Activated T-cell treated with anti-CD3 and anti-CD28 coated beads, Interleukin-2, amount 50 U/mL, for 72 hours (primary cell): ENCODE measurements at places on chromosomes 2 and 18.
A peak's percentile ranks its signal among the peaks of the same experiment; 100 is the strongest.

- no peak for DNase-seq
These were observed 779.5 kb upstream of the LRRTM1 start for GRCh38 chr2:81084101-81084500.

DNA sequence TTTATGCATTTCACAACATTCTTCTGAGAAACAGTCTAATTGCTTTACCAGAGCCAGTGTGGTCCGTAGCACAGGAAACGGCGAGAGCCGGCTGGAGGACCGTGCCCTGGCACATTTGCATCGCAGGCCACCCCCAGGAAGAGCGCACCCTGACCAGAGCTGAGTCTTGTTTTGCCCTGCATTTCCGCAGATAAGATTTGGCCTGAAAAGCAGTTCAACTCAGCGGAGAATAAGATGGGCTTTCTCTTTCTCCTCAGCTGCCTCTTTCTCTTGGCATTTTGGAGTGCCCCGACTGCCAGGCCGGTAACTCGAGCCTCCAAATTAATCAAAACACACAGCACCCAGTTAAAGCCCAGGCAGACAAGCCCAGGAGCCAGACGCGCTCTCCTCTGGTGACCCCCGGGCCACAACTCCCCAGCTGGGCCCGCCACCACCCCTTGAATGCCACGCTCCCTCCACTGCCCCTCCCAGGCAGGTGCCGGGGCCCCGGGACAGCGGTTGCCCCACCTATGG lies 464 bp downstream of the COL4A4 start:
- no peak for DNase-seq

- DNase-seq, result peak; percentile 82
These were observed 7.7 kb downstream of the LPIN1 start for GRCh38 chr2:11753886-11754699.

DNA sequence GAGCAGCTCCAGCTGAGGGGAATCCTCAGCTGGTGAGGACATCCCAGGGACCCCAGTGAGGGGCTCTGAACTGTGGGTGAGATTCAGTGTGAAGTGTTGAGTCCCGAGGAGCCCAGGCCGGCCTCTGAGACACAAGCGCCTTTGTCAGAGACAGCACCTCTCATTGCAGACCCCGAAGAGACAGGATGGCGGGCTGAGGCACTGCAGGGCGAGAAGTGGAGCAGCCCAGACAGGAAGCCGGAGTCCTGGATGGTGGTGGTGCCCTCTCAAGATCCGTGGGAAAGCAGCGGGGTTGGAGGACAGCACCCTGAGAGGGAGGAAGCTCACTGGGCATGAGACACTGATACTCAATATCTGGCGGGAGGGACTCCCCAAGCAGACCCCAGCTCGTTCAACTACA lies 49.1 kb upstream of the ID2 start:
- no peak for DNase-seq

GRCh38 chr18:47215554-47216138 lies 35.8 kb downstream of the SKOR2 start:
- DNase-seq, result peak; percentile 15

DNA sequence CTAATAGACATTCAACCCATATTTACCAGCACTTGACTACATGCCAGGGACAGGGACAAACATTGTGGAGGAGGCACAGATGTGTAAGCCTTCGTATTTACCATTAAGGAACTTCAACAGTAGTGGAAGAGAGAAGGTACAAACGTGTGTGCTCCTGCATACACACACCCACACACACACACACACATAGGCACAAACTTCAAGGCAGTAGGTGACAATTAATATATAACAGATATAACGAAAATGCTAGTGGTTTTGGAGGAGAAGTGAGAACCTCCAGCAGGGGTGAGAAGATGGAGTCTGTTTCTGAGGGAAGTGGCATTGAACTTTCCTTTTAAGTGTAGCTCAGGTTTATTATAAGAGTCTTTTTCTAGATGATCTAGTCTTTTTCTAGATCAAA lies 231.1 kb downstream of the SETBP1 start:
- DNase-seq, result no peak

DNA sequence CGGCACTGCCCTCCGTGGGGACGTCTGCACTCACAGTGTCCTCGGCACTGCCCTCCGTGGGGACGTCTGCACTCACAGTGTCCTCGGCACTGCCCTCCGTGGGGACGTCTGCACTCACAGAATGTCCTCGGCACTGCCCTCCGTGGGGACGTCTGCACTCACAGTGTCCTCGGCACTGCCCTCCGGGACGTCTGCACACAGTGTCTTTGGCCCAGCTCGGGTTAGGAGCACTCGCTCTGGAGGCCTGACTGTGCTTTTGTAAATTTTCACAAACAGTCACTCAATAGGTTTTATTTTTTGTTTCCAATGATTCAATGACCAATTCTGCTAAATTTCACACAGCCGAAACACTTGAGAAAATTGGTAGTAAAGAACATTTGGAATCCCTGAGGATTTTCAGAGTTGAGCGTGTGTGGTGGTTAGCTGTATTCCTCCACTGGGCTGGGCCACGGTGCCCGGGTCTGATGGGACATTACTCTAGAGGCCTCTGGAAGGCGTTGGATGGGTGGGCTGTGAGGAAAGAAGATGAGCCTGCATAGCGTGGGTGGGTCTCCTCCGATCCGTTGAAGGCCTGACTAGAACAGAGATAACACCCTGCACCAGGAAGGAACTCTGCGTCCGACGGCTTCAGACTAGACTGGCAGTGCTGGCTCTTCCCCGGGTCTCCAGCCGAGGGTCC lies 134.8 kb downstream of the RTP5 start:
- DNase-seq, result no peak

DNA sequence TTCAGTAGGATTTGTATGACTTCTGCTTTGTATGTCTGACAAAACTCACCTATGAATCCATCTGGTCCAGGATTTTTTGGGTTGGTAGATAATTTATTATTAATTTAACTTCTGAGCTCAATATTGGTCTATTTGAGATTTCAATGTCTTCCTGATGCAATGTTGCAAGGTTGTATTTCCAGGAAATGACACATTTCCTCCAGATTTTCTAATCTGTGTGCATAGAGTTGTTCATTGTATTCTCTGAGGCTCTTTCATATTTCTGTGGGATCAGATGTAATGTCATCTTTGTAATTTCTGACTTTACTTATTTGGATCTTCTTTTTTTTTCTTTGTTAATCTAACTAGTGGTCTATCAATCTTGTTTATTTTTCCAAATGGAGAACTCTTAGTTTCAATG lies 584.7 kb upstream of the SETBP1 start:
- DNase-seq, result no peak

GRCh38 chr2:177315364-177315763 lies 50.8 kb upstream of the NFE2L2 start:
- DNase-seq, result no peak

- DNase-seq, result no peak
These were observed 98.3 kb upstream of the OTOS start for GRCh38 chr2:240238786-240239185.

DNA sequence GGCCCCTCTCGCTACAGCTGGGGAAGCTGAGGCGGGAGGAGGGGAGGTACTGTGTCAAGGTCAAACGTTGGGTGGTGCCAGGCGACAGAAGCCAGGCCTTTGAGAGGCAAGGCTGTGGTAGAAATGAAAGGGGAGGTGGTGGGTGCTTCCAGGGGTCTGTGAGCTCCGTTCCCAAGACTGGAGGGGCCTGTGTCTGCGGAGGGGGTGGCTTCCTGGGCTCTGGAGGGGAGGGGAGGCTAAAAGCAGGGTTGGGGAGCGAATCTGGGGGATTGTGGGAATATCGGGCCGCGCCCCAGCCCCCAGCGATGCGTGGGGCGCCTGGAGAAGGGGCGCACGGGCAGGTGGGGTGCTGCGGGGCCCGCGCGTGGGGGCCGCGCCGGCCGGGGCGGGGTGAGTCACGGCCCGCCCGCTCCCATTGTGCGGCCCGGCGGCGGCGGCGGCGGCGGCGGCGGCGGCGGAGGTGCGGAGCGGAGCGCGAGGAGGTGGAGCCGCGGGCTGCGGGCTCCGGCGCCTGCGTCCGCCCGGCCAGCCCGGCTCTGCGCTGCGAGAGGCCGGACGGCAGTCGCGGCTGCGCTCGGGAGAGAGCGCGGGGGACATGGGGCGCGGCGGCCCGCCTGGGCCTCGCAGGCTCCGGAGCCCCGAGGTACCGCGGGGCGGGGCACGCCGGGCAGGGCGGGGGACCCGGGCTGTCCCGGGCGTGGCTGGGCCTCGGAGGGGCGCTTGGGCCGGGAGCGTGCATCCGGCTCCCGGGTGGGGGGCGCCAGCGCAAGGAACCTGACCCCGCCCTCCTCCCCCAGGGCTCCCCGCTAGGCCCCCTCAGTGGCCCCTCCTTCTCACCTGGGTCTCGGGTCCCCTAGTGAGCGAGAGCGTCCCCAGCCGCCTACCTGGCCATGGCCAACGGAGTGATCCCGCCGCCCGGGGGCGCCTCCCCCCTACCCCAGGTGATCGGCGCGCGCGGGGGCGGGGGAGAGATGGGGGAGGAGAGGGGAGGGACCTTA lies at the start of gene SLC4A3:
Gene SLC4A3, plus strand, starts transcription at position 528 of the 998 bp plus-strand sequence. Its CDS starts 363 bp downstream, at position 891.
- DNase-seq, result peak; percentile 24

DNA sequence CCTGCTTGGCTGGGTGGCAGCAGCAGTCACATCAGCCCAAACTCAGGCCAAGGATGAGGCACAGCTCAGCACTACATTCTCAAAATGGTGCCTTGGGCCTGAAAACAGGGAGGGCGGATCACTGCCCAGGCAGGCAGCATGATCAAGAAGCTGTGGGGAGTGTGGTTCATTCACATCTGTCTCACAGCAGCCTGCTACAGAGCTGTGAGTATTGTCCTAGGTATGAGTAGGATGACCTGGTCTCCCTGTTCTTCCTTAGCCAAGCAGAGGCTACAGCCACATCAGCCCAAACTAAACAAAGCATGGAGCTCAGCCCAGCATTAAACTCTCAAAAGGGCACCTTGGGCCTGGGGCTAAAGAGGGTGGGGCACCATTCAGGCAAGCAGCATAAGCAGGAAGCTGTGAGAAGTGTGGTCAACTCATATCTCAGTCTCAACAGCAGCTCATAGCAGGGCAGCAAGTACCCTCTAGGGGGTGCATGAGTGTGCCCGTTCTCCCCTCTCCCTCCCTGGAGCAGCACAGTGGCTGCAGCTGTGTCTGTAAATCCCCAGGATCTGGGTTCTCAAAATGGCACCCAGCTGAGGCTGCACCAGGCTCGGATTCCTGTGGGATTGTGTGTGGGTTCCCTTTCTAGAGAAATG lies 139.6 kb downstream of the TRABD2A start:
- DNase-seq, result peak; percentile 53

DNA sequence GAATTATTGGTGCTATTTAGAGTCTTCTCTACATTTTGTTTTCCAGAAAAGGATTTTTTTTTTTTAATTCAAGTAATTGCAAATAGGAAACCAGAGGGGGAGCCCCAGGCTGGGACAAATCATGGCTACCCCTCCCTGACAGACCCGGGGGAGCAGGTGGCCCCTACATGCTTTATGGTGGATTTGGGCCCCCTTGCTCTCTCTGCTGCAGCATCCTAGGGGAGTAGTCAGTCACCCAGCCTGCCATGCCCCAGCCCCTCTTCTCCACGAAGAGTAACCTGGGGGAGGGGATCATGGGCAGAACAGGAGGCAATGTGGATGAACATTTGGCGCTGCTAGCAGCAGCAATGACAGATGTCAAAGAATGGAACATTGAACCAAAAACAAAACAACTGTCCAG lies 4.6 kb downstream of the C2orf81 start:
- DNase-seq, result no peak

DNA sequence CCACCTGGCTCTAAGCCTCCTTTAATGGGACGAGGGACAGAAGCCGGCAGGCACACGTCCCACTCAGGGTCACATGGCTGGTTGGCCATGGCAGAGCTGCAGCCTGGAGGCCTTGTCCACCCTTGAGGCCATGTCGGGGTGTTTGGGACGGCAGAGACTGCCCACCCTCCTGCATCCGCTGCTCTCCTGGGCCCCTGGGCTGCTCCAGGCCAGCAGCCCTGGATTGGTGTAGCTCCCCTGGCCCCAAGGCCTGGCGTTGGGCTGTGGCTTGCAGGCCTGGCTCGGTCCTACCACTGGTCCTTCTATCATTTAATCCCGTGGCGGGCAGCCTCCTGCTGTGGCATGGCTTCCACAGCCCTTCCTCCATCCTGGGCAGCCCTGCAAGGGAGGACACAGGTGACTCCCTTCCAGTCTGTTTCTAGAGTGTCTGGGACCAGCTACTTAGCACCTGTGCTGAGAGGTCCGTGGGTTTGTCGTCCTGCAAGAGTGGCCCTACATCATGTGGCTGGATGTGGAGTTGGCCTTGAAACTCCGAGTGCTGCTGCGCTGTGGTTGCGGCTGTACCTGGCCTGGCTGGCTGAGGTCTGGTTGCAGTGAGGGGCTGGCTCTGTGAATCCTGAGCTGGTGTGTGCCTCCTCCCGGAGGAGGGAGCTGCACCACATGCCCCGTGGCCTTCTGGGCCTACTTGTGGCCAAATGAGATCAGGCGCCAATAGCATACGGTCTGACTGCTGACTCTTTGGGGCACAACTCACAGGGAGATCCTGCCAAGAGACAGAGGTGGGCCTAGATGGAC lies 67.3 kb downstream of the SH3RF3 start:
- DNase-seq, result no peak

DNA sequence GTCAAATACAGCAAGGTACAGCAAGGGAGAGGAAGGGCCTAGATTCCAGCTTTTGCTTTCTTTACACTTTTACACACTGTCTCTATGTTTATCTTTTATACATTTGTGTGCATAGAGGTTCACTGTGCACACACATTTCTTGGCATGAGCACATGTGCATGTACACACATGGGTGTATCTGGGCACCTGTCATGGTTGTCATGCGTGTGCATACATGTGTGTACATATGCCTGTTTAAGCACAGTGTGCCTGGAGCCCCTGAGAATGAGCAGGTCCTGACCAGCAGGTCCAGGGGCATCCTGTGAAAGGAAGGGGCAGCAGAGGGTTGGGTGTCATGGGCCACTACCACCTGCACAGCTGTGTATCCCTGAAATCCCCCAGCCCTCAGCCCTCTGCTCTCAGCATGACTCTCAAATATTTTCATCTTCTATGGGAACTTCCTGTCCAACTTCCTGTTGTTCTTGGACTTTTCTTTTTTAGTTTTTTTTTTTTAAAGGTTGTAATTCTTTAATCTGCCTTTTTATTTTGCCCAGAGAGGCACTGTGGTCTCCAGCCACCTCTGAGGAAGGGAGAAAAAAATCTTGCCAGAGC lies 97.0 kb upstream of the EPAS1 start:
- no peak for DNase-seq

GRCh38 chr2:218397820-218398436 lies 1.7 kb upstream of the CTDSP1 start:
- DNase-seq, result peak; percentile 62
